NCI-H1417 (cell line): ENCODE measurements at places on chromosomes 6 and 20.

DNA sequence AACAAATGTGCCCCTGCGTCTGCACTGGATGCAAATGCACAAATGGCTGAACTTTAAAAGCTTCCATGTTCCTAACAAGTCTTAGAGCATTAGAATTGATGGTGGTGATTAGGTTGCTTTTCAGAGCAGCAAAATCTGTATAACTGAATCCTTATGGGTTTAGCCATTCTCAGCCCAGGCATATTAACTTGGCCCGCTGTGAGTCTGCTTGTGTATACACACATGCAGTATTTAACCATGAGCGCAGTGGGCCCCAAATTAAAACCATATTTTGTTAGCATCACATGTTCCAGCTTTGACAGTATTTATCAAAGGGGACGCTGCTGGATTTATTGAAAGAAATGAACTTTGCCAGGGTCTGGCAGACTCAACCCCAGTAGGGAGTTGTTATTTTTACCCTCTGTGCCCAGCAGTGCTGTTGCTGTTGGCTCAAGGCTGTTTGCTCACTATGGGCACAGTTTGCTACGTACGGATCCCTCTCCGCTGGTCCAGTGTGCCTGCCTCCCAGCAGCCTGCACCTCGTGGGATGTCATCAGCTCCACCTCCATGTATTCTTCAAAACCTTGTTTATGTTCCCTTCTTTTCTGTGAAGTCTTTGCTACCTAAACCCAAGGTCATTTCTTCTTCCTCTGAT is 144.7 kb downstream of the QRSL1 start:
- DNase-seq: no peak

DNA sequence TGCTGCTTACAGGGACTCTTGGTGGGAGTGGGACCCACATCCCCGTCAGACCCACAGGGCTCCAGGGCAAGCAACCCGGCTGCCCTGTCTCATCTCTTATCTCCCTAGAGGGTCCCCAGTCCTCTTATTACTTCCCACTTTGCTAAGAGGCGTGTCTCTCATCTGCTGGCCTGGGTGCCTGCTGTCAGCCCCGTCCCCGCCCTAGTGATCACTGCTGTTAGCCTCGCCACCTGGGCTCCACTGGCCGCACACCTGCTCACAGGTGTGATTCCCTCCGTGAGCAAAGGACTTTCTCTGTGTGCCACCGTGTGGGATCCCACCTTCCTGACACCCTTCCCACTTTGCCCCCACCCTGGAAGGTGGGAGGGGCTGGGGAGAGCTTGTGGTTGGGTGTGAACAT is 57.6 kb downstream of the TCP11 start:
- DNase-seq: no peak

DNA sequence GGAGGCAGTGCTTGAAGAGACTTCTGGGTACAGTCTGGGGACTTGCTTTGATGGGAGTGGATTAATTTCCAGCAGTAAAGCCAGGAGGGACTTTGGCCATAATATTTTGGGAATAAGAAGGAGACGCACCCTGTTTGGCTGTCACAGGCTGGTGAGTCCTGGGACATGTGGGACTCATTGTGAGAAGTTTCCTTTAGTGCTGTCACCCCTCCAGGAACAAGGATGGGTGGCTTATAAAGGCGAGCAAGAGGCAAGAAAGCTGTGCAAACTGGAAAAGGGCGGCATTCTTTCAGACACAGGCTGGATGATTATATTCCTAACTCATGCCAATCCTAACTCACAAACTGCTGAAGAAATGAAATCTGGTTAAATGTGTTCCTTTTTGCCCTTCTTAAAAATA is 77.5 kb upstream of the KCNK16 start:
- no peak for DNase-seq

DNA sequence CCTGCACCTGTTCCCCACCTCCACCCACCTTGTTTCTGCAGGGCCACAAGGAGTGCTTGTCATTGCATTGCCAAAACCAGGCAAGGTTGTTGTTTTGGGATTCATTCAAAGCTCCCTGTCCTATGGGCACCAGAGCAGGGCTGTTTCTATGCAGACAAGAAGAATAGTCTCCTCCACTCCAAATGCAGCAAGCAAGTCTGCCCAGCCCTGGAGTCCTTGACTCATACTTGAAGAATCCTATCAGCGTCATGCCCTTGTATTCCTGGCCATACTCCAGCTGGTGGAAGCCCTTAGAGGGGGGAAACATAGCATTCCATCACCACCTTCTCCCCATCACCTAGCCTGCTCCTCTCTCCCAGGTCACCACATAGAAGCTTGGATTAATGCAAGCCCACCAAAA is 145.3 kb upstream of the ECI2 start:
- no peak for DNase-seq

DNA sequence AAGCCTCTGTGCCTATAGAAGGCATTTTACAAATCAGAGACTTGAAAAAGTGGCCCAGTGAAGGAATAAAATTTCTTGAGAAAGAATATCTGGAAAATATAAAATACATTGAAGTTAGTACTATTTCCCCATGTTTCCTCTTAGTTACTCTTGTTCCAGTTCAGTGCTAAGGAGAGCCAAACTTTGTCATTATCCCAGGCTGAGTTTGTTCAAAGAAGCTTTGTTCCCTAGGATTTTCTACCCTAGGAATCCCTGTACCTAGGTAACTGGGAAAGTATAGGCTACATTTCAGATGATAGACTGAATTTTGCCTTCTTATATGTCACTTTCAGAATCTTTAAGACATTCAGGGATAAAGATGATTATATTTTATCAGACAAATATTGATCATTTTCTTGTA is 1395.7 kb upstream of the MAP3K7 start:
- DNase-seq: no peak

DNA sequence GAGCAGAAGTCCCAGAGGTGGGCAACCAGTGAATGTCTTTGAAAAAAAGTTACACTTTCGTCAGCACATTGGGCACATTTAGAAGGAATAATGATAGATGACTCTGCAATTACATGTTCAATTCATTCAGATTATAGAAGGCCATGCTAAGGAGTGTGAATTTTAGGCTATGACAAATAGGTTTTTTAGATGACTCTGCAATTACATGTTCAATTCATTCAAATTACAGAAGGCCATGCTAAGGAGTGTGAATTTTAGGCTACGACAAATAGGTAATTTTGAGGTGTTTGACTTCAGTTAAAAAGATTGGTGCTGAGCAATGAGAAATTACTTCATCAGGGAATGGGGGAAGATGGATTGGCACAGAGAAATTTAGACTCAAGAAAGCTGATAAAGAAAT is 744.9 kb upstream of the MMS22L start:
- DNase-seq: no peak
